GM20000 (cell line): ENCODE measurements at places on chromosomes 2 and 18.
A peak's percentile ranks its signal among the peaks of the same experiment; 100 is the strongest.

GRCh38 chr18:55587418-55588110 is 428 bp downstream of the TCF4 start:
- DNase-seq = peak; percentile 18

DNA sequence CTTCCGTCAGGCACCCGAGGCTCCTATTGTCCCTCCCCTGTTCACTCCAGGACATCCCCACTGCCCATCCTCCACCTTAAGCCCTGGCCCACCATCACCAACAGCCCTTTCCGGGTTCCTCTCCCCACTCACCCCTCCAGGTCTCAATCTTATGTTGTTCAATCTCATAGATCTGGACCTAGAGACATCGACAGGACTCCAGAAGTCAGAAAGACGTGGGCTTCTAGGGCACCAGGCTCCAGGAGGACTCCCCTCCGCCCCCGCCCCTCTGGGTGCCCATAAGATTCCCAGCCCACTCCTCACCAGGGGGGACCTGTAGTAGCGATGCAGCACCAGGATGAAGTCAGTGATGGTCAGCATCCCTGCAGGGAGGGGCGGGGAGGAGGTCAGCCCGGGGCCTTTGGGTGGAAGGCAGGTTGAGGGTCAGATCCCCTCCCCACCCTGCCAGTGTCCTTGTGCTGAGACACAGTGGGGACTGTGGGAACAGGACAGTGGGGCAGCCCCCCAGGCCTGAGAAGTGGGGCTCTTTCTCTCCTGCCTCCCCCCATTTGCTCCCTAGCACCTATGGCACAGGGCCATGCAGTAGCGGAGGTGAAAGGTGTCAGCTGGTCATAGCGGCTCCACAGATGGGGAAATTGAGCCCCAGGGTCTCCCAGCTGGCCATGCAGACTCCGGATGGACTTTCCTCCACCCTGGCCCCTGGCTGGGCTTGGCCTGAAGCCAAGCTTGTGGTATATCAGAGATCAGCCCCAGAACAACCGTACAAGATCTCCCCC is 3.7 kb downstream of the PRKAG3 start:
- no peak for DNase-seq

GRCh38 chr2:158501301-158501700 is 44.5 kb downstream of the PKP4 start:
- no peak for DNase-seq

- no peak for DNase-seq
Observed at GRCh38 chr18:54440292-54440691, 82.6 kb downstream of the C18orf54 start.
